ENCODE measurements at places on chromosomes 7 and 10.

DNA sequence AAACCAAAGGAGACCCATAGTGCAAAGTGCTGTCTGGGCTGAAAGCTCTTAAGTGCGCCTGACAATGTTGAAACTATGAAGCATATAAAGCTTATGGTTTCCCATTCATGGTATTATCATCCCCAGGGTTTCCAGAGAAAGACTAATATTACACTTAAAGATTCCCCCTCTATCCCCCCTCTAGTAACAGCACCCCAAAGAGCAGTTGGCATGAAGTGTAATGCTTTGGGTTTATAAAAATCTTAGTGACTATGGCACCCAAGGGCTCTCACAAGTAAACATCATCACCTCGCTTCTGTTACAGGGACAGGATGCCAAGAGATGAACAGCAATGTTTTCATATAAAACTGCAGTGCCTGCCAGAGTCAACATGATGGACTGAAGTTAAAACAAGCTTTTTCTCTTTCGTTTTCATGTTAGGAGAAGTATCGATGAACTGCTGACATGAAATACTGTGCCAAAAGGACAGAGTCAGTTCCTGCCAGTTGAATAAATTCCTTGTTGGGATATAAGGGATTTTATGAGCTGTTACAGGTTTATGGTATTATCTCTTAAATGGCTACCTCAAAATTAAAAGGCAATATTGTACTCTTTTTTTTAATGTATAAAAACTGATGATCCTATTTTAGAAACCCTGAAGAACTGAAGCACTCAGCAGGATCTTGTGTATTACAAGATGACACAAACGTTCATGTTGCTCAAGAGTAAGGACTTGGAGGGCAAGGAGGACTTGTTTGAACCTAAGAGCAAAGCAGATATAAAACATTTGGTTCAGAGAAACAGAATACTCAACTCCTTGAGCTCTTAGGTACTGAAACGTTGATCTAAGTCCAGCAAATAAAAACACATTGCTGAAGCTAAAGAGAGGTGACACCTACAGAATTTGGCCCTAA is 203.7 kb upstream of the IMMP2L start:
- DNase-seq, result no peak

- no peak for DNase-seq
These were observed 25.4 kb downstream of the AIFM2 start for GRCh38 chr10:70106958-70107791.

DNA sequence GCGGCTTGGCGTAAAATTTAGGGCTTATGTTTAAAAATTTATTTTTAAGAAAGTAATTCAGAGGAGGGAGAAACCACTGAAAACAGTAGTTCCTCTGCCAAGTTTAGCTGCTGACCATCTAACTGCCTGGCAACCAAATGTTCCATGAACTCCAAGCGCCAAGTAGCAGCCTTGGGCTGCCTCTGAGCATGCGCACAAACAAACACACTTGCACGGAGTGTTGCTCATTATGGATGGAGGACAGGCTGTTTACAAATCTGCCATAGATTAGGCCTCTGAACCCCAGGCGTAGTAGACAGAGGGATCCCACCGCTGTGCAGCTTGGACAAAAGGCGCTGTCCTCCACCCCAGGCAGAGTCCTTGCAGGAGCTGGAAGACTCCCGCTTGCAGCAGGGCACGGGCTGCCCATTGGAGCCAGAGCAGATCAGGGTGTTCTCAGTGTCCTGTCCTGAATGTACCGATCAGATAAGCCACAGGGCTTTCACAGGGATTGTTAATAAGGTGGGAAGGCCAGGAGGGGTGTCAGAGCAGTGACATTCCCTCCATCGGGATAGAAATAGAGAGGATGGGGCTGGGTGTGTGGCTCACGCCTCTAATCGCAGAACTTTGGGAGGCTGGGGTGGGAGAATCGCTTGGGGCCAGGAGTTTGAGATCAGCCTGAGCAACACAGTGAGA is 47.7 kb upstream of the LYZL1 start:
- no peak for DNase-seq

GRCh38 chr10:69335063-69335587 is 56.8 kb downstream of the HK1 start:
- no peak for DNase-seq

GRCh38 chr7:139887992-139888481 is 59.0 kb downstream of the TBXAS1 start:
- no peak for DNase-seq

DNA sequence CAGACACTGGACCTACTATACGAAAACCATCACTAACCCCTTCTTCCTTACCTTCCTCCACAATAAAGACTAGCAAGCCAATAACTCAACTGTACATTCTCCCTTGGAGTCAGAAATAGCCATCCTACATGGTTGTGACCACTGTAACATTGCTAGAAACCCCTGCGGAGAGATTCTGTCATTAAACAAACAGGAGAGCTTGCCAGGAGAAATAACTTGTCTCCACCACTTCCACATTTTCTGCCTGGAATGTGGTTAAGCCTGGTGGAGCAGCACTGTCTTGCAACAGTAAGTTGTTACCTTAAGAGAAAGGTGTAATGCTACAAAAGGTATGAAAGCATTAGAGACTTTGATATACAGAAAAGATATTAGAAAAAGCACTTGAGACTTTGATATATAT is 45.8 kb downstream of the THSD7A start:
- no peak for DNase-seq

GRCh38 chr10:36344240-36345174 is 702.4 kb upstream of the FZD8 start:
- no peak for DNase-seq

All from GOT3 (cell line).